ENCODE measurements at places on chromosomes 2 and 18.

GRCh38 chr2:168517816-168518215 lies 61.7 kb downstream of the CERS6 start:
- no peak for DNase-seq

GRCh38 chr2:26812731-26813130 lies 26.9 kb downstream of the CENPA start:
- no peak for DNase-seq

DNA sequence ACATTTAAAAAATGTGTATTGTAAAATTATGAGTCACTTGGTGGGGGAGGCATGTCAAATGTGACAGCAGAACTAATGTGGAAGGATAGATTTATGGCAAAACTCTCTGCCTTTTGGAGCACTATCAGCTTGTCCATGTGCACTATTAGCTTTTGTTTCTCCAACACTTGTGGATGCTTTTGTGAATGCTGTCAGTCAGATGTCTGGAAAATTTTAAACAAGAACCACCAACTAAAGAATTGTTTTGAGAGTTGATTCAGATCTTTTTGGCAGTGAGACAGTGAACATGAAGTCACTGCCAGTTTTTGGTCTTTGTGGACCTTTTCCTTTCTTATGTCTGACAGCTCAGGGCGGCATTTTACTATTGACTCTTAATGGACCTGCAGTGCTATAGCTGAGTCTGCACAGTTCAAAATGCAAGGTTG lies 72.4 kb downstream of the KIAA1328 start:
- no peak for DNase-seq

- no peak for DNase-seq
These were observed 5.3 kb downstream of the NGEF start for GRCh38 chr2:233007739-233008138.

DNA sequence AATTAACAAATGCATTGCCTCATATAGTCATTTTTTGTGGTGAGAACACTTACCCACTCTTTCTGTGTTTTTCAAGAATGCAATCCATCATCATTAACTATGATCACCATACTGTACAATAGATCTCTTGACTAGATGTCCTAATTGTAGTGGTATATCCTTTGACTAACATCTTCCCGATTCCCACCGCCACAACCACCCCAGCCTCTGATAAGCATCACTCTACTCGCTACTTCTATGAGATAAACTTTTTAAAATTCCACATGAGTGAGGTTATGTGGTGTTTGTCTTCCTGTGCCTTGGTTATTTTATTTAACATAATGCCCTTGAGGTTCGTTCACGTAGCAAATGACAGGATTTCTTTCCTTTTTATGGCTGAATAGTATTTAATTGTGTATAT lies 6.6 kb downstream of the VWA3B start:
- DNase-seq = no peak

- DNase-seq = no peak
These were observed 83.9 kb upstream of the EML6 start for GRCh38 chr2:54639609-54640008.

GRCh38 chr2:126826491-126826890 lies 72.2 kb upstream of the TEX51 start:
- no peak for DNase-seq

DNA sequence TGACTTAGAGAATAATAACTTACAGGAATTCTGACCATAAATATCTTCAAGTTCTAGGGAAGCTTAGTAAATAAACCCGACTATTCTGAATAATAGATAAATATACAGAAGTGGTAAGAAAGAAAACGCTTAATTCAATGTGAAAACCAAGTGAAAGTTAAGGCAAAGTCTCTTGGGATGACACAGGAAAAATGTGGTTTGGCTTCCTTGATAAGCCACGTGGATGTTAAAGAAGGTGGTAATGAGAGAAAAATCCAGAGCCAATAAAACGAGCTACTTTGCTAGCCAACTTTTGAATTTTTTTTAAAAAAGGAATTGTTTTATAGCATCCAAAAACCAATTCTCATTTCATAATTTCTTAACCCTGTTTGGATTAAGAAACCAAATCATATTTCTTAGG lies 166.2 kb upstream of the VRK2 start:
- DNase-seq = no peak

DNA sequence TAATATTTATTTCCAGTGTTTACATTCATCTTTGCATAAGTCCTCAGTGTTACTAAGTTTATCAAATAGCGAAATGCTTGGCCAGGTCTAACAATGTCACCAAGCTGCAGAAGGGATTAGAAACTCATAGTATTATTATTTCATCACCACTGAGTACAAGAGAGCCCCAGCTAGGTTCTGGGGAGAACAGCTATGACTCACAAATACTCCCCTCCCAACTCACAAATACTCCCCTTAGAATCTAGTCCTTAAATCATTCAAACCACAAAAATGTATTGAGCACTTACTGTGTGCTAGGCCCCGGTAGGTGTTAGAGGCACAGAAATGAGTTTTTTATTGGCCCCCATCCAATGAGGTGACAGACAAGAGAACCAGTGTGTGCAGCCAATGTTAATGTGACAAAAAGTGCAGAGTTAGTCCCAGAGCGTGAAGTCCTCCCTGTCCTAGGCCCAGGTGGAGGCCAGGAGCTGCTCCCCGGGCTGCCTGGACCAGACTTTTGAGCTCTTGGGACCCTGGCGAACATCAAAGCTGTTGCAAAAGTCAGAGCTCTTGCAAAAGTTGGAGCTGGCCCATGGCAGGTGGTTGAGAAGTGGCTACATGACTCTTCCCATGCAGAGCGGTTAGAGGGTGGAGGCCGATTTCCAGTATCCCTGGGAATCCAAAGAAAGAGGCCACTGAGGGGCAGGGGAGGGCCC lies 9.8 kb downstream of the STEAP3 start:
- no peak for DNase-seq

- DNase-seq = no peak
These were observed 81.8 kb upstream of the RBMS1 start for GRCh38 chr2:160575368-160575767.

- DNase-seq = no peak
These were observed 6.2 kb downstream of the GLI2 start for GRCh38 chr2:120741571-120742561.

GRCh38 chr2:138502255-138503086 lies 901 bp downstream of the SPOPL start:
- peak; percentile 33 for DNase-seq

- no peak for DNase-seq
These were observed 493.7 kb upstream of the TNP1 start for GRCh38 chr2:217353591-217353990.

GRCh38 chr2:11790228-11790627 lies 43.8 kb downstream of the LPIN1 start:
- DNase-seq = no peak

DNA sequence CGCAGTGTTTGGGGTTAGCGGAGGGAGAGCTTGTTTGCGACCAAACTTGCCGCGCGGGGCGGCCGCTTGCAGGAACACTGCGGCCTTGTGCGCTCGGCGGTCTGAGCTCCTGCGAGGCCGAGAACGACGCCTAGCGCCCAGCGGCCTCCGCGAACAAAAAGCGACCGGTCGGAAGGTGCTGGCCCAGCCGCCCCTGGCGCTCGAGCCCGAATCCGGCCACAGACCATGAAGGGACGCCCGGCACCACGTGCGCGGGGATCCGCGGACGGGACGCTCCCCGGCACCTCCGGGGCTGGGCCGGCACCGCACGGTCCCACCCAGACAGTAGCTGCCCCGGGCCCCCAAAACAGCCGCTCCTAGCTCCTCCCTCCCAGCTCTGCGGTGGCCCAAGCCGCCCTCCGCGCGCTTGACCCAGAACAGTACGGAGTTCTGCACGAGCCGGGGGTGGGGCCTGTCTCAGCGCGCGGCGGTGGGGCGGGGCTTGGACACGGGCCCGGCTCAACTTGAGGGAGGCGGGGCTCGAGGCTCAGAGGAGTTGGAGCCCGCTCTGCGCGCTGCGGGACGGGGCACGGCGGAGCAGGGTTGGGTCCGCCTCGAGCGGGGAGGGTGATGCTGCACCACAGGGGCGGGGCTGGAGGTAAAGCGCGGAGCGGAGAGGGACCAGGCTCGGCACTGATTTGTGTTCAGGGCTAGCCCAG lies 664 bp upstream of the IMPA2 start:
- DNase-seq = peak; percentile 81

DNA sequence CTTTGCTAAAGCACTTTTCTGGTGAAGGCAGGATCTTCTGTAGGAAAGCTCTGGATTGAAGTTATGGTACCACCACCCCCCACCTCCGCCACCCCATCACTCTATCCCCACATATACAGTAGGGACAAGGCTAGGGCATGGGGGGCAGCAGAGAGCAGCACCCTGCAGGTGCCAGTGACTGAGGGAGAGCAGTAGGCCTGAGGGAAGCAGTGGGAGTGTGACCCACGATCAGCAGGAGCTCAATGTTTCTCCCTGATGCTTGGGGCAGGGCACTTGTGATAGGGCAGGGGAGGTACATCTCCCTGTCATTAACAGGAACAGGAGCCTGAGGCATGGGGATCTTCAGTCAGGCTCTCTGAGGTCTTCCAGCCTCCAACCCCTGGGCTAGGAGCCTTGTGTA lies 121.6 kb downstream of the ZFP36L2 start:
- no peak for DNase-seq

DNA sequence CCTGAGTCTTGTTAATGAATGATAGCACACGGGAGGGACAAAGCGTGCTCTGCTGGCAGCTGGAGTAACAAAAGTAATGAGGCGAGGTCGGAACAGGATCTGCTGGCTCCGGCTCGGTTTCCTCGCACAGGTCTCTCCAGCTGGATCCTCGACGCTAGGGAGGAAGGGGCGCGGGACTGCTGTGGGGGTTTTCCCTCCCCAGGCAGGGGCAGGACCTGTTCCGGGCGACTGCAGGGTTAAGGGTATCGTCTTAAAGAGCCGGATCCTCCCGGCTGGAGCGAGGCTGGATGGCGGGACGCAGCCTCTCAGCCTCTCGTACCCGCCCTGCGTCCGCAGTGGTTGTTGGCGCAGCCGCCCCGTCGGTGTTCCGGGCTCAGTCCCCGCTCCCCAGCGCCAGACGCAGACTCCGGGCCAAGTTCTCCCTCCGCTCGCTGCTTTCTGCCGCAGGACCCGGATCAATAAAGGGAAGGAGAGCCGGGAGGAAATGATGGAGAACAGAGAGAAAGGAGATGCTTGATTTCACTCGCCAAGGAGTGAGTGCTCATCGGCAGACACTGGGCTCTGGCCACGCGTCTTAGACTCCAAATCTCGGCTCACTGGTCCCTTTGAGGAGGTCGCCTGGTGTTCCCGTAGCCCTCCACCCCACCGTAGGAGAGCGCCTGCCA lies 1.1 kb upstream of the LIPG start:
- no peak for DNase-seq

DNA sequence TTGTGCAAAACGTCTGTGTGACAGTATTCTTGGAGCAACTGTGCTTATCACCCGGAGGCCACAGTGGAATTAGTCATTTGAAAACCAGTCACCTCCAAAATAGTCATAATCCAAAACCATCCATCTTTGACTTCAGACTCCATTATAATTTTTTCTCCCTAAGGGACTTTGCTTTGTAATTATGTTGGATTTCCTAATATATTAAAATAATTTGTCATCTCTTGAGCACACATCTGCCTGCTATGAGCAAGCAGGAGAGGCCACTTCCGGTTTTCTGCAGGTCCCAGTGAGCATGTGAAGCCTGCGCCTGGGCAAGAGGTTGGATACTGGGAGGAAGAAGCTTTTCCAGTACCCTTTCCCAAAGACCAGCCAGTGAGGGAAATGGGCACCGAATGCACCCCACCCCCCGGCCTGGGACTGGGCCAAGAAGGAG lies 57.7 kb downstream of the ODC1 start:
- DNase-seq = no peak

DNA sequence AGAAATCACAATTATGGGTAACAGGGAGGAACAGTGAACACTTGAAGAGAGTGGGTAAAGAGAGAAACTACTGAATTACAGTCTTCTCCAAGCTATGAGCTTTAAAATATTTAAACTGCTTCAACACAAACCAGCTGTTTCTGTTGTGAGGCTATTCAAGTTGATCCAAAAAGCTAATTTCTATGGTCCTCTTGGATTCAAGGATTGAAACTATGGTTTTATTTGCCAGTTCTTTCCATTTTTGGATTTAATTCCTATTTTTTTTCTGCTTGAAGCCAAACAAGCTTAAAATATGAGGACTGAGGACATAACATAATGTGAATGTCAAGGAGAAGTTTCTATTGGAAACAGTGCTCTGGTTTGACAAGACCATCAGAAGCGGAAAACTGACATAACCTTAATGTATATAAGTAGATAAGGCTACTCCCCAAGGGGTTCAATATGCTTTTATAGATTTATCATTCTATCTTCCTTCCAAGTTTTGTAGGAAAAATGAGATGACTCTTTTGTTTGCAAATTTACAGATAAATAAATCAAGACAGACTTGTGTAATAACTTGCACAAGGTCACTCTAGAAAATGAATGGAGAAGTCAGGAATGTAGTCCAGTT lies 60.7 kb upstream of the AQP4 start:
- DNase-seq = no peak

DNA sequence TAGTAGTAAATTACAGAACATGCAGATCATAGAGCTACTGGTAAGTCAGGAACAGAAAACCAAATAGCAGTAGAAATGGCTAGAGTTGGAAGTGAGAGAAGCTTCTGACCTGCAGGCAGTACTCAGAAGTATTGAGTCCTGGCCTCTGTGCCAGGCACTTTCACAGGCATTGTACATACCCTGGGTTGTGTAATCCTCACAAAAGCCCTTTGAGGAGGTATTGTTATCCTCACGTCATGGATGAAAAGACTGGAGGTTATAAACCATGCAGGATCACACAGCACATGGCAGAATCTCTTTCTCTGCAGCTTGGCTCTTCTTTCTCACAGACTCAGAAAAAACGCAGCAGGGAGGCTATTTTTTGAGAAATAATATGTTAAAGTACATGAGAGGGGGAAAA lies 789.3 kb upstream of the FAM98A start:
- DNase-seq = no peak

GRCh38 chr2:239255628-239256349 lies 145.0 kb downstream of the HDAC4 start:
- DNase-seq = no peak

DNA sequence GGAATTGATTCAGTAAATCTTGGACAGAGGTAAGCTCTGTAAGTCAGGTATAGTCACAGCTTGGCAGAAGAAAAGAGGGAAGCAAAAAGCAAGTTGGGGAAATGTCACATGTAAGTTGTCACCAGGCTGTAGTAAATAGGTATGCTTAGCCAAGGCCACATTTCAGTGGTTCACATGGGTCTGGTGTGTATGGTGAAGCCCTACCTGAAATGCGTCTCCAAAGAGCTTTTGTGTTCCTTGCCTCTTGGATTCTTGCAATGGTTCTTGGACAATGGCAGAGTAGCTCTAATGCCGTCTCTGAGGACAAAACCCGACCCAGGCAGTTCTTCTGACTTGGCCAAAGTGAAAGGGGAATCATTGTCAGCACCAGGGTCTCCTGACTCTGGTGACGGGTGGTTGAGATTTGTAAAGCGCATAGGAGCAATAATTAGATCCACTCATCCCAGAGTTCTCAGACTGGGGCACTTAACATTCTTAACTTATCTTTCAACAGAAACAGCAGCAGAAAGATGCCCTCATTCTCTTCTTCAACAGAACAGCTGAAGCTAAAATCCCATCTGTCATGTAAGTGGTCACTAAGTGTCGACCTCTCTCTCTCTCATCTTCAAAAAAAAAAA lies 34.4 kb upstream of the RPL37A start:
- no peak for DNase-seq

Data from natural killer cell (primary cell).